ENCODE measurements at places on chromosomes 7 and 10. TPM values are rescaled to one million over a fixed set of nuclear protein-coding genes. Genes with fewer than 3 reads are reported as not detected.

WNT8B gene
- total RNA-seq, result 0.54 TPM

- peak overlapping the region; percentile 99 for H3K27ac ChIP-seq
- H3K27me3 ChIP-seq, result peaks cover 5% of the 10 kb centered on the region
- H3K4me1 ChIP-seq, result peaks cover 29% of the 10 kb centered on the region
These were observed 1.0 kb downstream of the NT5C2 start for GRCh38 chr10:103192089-103192450.

SUN3 gene
- total RNA-seq, result not detected

GRCh38 chr7:22435720-22436119 is 64.3 kb downstream of the STEAP1B start:
- H3K36me3 ChIP-seq, result no peaks in the 10 kb centered on the region
- H3K27me3 ChIP-seq, result peaks cover 22% of the 10 kb centered on the region
- no peak overlapping the region for H3K4me3 ChIP-seq
